ENCODE measurements at places on chromosomes 12 and 14. TPM values are rescaled to one million over a fixed set of nuclear protein-coding genes. Genes with fewer than 3 reads are reported as not detected.

DNA sequence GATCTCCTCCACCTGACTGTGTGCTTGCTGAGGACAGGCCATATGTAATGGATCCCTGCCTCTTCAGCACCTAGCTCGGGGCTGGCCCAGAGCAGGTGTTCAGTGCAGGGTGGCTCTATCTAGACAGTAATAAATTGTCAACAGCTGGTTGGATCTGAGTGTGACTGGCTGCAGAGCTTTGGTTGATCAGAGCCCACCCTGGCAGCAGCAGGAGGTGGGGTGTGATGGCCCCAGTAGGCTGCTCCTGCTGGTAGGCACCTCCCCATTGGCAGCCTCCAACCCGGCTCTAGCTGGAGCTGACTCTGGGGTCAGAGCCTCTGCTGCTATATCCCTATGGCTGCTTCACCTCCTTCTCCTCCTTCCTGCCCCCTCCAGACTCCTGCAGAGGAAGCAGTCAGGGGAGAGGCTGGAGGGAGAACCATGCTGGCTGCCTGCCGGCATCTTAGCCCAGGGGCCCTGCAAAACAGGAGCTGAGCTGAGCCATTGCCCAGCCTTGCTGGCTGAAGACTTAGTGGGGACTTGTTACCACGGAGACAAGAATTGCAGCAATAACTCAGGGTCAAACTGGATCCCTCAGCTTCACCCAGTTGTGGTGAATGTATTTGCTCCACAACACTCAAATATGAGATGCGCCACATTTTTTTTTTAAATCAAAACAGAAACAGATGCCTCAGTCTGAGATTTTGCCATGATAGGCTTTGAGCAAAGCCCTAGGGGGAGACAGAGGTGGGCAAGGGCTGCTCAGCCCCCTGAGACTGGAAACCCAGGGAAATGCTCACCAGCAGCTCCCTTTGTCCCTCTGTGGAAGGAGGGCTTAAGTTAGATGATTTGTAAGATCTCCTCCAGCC is 22.2 kb downstream of the TMEM63C start:
- no peak for DNase-seq

DNA sequence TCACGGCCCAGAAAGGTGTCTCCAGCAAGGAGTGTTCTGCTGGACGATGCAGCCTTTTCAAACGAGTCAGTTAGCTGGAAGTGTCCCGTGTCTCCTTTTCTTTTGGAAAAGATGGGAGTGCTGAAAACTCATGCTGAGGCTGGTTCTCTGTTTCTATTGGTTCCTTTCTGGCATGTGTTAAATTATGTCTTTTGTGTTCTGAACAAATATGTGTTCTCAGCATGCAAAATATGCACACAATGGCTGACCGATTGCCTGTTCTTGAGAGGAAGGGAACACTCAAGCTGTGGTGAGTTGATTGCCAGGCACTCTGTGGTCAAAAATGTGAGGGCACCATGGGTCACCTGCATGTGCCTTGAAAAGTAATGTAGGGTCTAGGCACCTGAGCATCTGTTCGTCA is 181.3 kb downstream of the CACNA1C start:
- DNase-seq: no peak

- DNase-seq: no peak
These were observed 2.1 kb downstream of the HELB start for GRCh38 chr12:66304296-66304900.

GRCh38 chr12:56589783-56590182 is 40.3 kb downstream of the BAZ2A start:
- no peak for DNase-seq

DNA sequence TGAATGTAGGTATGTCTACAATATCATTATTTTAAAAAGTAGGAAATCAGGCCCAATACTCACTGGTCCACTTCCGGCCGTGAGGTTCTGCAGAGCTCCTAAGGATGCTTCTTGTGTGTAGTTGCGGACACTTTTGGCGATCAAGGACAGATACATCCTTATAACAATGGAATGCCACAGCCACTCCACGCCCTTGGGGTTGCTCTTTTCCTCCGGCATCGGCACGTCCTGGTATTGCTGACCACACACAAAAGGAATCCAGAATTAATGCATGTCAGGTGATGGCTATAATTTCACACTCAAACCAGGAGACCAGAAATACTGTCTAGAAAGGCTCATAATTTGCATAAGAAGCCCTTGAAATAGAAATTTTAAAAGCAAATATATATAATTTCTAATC is 65.6 kb upstream of the YARS2 start:
- no peak for DNase-seq

DNA sequence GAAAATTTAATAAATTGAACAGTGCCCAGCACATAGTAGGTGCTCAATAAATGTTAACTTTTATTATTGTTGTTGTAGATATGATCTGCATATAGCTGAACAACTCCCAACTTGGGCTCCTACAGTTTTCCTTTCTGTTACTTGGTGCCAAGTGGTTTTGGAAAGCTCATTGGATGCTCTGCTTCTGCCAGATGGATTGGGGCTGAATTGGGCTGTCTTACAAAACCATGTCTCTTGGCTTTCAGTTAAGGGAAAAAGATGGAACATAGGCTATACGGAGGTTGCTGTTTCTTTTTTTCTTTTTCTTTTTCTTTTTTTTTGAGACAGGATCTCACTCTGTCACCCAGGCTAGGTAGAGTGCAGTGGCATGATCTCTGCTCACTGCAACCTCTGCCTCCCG is 140.7 kb upstream of the PWP1 start:
- no peak for DNase-seq

DNA sequence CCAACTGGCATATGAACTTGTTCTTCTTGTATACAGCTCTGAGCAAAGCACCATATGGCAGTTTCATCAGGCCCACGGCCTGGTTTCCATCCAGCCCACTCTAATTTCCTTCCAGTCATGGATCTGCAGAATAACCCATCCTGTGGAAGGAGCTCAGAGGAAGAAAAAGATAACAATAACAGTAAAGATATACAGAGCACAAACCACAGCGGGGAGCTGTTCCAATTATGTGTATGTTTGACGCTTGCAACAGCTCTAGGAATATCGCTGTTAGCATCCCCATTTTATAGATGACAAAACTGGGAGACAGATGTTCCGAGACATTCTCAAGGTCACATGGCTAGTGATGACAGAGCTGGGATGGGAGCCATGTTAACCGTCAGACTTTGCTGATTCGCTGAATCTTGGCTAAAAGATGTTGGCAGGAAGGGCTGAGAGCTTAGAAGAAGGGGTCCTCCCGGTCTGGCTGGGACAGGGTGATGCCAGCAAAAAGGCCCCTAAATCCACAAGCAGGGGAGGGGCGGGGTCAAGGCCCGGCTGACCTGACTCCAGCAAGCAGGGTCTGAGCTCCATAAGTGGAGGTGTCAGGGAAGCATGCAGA is 34.4 kb upstream of the CIPC start:
- DNase-seq: no peak

GRCh38 chr12:52066346-52067080 is 3.3 kb upstream of the ATG101 start:
- DNase-seq: no peak

DNA sequence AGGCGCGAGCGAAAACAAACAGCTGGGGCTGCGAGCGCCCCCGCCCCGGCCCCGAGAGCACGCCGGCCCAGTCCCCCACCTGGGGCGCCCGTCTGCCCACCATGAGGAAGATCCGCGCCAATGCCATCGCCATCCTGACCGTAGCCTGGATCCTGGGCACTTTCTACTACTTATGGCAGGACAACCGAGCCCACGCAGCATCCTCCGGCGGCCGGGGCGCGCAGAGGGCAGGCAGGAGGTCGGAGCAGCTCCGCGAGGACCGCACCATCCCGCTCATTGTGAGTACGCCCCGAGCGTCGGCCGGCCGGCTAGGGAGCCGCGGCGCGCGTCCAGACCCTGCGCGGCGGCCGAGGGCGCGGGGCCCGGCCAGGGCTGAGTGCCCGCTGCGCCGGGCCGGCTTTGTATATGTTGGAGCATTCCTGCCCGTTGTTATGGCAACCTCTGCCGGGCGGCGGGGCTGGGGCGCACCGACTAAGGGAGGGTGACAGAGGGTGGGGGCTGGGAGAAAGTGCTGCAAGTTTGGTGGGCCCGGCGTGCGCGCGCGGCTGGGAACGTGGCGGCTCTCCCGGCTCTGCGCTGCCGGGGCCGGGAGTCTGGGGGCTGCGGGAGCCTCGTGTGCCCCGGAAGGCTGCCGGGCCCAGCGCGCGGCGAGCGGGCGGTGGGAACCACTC is 367 bp downstream of the GALNT16 start:
- DNase-seq: no peak

GRCh38 chr14:58812050-58812910 is 174.5 kb downstream of the DACT1 start:
- DNase-seq: no peak

- no peak for DNase-seq
These were observed 36.6 kb downstream of the GIT2 start for GRCh38 chr12:109959411-109960093.

- no peak for DNase-seq
These were observed 1031.0 kb upstream of the ATXN7L3B start for GRCh38 chr12:73506611-73507010.

- no peak for DNase-seq
These were observed 37.5 kb downstream of the TTC7B start for GRCh38 chr14:90778571-90779255.

- no peak for DNase-seq
These were observed 12.5 kb upstream of the ANAPC5 start for GRCh38 chr12:121364683-121365121.

GRCh38 chr14:74391479-74391878 is 34.5 kb downstream of the SYNDIG1L start:
- DNase-seq: no peak

DNA sequence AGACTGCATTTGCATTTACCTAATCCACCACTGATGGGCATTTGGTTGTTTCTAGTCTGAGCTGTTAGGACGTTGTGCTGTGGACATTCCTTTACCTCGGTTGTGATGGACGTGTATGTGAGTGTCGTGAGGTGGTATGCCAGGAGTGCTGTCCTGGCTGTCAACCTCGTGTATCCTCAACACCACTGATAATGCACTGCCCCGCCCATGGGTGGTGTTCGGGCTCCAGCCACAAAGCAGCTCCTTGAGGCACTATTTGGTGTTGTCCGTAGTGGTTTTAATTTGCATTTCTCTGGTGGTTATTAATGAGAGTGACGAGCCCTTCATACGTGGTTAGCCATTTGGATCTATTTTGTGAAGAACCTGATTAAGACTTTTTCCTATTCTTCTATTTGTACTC is 87.6 kb downstream of the PPP2R5C start:
- no peak for DNase-seq

DNA sequence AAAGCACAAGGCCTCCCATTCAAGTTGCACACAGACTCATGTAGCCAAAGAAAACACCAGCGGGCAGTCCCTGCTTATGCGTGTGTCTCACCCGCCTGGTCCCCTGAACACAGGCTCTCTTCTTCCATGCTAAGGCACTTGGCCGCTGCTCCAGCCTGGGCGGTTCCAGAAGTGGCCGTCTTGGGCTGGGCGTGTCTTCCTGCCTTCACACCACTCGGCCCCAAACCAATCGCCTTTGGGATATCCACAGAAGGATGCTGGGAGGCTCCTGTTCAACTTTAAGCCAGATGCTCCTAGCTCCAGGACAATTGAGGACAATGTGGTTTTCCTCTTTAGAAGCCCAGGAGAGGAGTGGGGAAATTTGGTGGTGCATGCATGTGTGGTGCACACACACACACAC is 2.2 kb downstream of the SCARB1 start:
- no peak for DNase-seq

DNA sequence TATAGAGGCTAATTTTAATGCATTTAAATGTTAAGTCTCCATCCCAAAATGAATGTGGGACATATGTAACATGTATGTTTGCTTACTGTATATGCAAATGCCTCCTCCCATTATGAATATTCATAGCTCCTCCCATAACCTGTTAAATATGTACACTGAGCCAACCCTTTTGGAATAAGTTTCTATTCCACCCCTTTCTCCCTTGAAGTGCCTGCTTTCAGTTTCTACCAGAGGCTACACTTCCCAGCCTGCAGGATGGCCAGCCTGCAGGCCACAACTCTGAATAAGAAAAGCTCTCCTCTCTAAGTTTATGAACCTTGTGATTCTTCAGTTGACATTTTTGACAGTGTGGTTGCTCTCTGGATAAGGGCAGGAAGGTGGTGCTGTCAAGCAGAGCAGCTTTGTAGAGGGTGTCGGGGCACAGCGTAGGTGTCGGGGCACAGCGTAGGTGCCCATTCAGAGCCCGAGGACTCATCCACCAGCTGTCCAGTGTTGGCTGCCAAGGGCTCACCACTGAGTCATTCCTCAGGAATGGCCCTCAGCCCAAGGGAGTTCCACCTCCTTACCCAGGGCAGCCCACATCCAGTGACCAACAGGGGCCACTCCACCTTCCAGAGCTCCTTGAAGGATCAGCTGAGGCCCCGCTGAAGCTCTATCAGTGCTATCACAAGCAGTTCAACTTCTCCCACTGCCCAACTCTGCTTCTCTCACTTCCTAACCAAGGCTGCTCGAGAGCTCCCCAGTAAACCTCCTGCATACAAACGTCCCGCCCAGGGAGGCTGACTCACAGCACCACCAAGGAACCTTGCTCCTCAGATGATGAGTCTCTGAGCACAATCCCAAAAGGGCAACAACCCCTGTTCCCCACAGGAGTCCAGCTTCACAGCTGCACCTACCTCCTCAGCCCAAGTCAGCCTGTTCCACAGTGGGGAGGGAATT is 31.4 kb downstream of the VWF start:
- DNase-seq: peak; percentile 69

Gene GTF2A1
- 22.9 TPM for polyA plus RNA-seq

Gene SERPINA1
- 1.9 TPM for polyA plus RNA-seq

Gene C12orf54
- not detected for polyA plus RNA-seq

Gene PRH2
- not detected for polyA plus RNA-seq

Gene RASAL1
- not detected for polyA plus RNA-seq

Gene LRFN5
- polyA plus RNA-seq: 3.3 TPM

Gene OVCH1
- 0.22 TPM for polyA plus RNA-seq

Gene KRT5
- polyA plus RNA-seq: 0.31 TPM

Gene CALM1
- polyA plus RNA-seq: 378 TPM

Gene RASSF3
- polyA plus RNA-seq: 49.8 TPM

Gene CARMIL3
- polyA plus RNA-seq: 0.02 TPM

Gene FZD10
- polyA plus RNA-seq: not detected

Gene ZFYVE1
- polyA plus RNA-seq: 24.5 TPM

Gene ADAMTS20
- not detected for polyA plus RNA-seq

Gene BMP4
- 25.4 TPM for polyA plus RNA-seq

Gene DEGS2
- polyA plus RNA-seq: not detected

Gene COCH
- 0.19 TPM for polyA plus RNA-seq

Gene LGR5
- not detected for polyA plus RNA-seq
